ENCODE measurements at places on chromosomes 5 and 9.

- no peak for DNase-seq
Observed at GRCh38 chr9:91963711-91964240, 13.7 kb upstream of the ROR2 start.

GRCh38 chr5:128245974-128246373, 162.4 kb downstream of the SLC12A2 start:
- no peak for DNase-seq

DNA sequence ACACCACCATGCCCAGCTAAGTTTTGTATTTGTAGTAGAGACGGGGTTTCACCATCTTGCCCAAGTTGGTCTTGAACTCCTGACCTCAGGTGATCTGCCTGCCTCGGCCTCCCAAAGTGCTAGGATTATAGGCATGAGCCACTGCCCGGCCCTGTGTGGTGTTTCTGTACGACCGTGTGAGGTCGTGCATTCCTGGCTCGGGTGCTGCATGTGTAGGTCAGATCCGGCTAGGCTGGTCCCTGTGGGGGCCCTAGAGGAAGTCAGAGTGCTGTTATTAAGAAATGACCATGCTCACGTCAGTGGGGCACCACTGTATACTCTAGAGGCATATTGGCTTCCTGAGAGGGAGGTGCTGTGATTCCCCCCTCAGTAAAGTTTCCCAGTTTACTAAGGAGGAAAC, 13.7 kb downstream of the WNK2 start:
- no peak for DNase-seq

DNA sequence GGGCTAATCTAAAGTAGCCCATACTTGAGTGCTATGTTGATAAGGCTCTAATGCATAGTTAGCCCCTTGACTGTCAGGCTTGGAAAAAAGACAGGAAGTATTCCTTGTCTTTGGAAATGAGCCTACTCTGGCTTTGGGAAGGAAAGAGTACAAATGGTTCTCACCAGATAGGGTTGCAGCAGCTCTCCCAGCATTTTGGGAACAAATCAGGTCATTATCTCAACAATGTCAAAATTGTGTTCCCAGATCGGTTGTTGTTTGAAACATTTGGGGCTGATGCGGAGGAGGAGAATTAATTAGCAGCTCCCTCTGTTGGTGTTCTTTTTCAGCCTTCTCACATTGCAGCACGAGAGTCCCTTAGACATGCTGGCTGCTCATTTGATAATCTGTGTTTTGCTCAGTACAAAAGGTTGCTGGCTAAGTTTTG, 294.7 kb upstream of the DMRT1 start:
- DNase-seq, result no peak

DNA sequence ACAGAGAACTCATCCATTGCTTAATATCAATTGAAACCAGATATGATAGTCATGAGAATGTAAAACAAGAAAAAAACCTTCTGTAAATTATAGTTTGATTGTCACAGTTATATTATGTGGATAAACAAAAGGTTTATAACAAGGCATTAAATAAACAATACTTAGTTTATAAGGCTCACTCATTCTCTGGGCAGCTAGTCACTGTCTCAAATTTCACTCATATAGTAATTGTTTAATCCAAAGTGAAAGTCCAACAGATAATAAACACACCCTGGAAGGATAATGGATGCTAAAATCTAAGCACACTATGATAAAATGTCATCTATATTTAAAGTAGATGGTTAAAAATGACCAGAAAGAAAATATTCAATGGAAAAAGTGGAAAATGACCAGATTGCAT, 30.8 kb upstream of the SLC12A2 start:
- DNase-seq, result no peak

- no peak for DNase-seq
Observed at GRCh38 chr9:133955821-133956411, 36.2 kb downstream of the VAV2 start.

DNA sequence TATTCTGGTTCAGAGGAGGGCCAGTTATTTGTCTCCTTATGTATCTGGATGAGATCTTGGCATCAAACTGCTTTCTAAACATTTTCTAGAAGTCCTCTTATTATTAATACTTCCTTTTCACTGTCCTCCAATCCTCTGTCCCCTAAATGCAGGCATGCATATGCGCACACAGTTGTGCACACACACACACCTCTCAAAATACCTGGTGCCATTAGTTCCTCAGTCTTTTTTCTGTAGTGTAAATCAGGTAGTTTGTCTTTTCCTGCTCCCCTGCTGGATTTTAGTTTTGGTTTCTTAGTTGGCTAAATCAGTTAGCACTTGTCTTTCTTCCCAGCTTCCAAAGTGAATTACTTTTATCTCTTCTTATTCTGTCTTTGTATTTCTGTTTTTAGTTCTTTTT, 55.8 kb upstream of the LRRC70 start:
- no peak for DNase-seq
